ENCODE measurements at places on chromosomes 6 and 20.

- no peak for DNase-seq
These were observed 507.4 kb downstream of the MAFB start for GRCh38 chr20:40181676-40182075.

DNA sequence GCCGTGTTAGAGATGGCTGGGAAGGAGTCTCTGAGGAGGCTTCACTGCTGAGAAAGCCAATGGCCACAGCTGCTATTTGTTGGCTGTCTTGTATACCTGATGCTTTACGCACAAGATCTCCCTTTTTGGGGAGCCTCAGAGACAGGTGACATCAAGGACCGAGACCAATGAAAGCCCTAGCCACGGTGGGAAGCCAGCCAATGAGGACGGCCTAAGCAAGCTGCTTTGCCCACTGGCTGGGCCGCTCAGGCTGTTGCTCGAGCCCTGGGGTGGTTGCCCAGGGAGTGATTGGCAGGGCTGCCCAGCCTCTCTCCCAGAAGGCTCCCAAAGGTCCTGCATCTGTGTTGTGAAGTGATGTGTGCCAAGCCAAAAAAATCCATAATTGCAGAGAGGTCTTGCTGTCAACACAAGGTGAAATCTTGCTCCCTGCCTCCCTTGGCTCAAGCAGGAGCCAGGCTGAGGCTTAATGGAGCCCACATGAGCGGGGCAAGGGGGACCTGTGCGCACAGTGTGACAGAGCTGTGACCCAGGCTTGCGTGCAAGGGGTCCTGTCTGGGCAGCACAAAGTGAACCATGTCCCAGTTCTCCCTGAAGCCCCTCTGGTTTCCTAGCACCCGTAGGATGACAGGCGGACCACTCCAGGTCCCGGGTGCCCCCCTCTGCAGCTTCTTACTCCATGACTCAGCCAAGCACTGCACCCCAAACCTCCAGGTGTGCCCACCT lies 4.3 kb downstream of the MMP24OS start:
- DNase-seq = no peak

DNA sequence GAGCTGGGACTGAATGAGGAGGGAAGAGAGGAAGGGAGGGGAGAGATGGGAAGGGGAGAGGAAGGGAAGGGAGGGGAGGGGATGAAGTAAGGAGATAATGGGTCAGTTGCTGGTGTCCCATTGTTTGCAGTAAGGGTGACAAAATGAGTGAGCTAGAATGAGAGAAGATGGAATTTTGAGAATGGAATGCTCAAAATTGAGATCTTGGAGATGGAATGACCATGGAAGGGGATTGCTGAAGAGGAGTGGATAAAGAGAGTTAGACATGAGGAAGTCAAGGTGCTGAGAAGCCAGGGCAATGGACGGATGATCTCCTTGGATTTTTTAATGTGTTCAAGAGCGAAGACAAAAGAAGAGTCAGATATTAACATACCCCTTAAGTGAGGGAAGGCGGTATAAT lies 80.5 kb upstream of the SSTR4 start:
- DNase-seq = no peak

- no peak for DNase-seq
These were observed 10.2 kb downstream of the FKBP1A start for GRCh38 chr20:1382670-1383069.

DNA sequence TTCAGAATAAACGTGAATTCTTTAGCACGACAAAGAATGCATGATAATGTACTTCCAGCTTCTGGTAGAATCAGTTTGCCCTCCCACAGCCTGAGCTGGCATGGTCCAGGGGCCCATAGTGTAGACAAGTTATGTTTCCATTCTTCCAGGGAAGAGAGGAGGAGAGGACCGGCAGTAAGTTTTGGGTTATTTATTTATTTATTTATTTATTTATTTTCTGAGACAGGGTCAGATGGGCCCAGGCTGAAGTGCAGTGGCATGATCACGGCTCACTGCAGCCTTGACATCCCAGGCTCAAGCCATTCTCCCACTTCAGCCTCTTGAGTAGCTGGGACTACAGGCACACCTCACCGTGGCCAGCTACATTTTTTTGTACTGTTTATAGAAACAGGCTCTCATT lies 4.7 kb downstream of the GABRR1 start:
- DNase-seq = no peak

GRCh38 chr6:157456524-157456829 lies 75.5 kb downstream of the ZDHHC14 start:
- no peak for DNase-seq

DNA sequence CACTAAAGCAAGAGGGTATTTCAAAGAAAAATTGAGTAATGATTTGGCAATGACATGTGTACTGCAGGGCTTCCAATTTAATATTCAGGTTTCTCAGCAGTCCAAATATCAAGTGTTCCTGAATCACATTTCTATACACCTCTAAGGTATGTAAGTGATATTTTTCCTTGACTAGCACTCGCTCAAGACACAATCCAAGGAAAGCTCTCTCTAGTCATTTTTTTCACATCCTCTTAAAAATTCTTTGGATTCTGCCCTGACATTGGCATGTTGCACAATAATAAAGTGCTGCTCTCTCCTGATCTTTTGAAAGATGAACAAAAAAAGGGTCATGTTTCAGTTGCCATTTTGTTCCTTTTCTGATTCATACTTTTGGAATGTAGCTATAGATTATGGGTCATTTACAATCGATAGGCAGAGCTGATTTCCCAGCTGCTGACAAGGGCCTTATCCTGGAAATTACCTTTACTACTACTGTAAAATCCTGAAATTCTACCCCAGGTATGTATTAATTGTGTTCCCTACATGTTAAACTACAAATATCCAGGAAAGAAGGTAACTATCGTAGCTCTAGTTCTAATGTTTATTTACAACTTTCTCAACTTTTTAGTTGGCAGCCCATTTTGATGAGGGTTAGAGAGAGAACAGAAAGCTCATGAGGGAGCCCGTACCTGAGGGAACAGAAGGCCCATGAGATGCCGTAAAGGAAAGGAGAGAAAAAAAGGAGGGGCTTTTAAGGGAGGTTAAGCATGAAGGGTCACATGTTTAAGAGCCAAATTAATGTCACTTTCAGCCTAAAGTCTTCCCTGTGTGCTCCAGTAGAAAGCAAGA lies 22.2 kb upstream of the ADGRG6 start:
- no peak for DNase-seq

GRCh38 chr6:13865141-13865540 lies 50.8 kb upstream of the MCUR1 start:
- DNase-seq = no peak

- DNase-seq = no peak
These were observed 4.3 kb downstream of the ARFRP1 start for GRCh38 chr20:63703471-63703975.

GRCh38 chr20:5080384-5080877 lies 39.3 kb downstream of the PCNA start:
- DNase-seq = no peak

GRCh38 chr6:15929685-15930084 lies 199.2 kb upstream of the MYLIP start:
- no peak for DNase-seq

- no peak for DNase-seq
These were observed 23.7 kb upstream of the TRPC4AP start for GRCh38 chr20:35116258-35116657.

GRCh38 chr20:5557123-5557522 lies 193.1 kb upstream of the SHLD1 start:
- peak; percentile 37 for DNase-seq

DNA sequence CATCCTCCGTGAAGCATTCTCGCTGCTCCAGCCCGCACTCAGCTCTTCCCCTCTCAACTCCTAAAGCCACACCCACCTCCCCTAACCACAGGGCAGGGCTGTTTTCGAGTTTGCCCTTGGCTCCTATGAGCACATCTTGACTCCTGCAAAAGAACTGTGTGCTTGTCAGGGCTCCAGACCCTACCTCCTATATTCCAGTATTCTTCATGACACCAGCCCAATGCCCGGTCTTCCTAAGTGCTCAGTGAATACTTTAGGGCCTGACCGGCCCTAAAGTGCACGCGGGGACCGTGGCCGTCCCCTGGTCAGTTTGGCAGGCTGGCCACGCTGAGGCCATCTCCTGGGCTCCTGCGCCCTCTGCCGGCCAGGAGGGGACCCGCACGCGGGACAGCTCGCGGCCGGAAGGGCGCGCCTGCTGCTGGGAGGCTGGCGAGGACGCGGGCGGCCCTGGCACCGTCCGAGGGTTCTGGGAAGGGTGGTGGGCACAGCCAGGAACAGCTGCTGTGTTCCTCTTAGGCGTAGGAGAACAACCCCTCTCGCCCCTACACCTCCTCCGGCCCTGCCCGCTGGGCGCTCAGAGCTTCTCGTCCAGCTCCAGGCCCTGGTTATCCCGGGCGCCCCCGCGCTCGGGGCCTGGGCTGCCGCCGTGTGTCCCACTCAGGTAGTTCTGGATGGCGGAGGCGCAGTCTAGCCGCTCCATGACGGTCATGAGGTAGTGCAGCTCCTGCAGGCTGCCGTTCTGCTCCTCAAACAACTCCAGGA lies 11.0 kb downstream of the UNC5CL start:
- peak; percentile 68 for DNase-seq

DNA sequence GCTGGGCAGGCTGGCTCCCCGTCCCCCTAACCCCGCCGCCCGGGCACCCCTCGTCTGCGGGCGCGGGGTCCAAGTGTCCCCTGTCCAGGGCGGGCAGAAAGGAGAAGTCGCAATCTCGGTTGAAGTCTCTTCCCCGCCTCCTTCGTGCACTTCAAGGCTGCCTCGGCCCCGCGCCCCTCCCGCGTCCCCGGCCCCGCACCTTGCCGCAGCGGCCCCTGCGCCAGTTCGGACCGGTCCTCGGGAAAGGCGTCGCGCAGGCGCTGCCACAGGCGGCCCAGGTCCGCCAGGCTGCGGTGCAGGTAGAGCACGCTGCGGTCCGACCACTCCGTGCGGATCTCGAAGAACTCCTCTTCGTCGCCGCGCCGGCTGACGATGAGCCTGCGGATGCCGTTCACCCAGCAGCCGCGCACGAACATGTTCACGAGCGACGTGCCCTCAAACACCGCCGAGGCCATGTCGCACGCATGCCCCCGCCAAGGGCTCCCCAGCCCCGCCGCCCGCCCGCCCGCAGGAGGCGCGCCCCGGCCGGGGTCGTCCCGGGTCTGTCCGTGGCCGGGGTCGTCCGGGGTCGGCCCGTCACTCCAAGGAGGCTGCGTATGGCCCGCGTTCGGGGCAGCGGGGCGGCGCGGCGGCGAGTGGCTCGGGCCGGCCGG lies at the start of gene PXDC1:
Gene PXDC1 (minus strand): TSS at position 637 of the 653 bp plus-strand sequence. CDS start 182 bp downstream, at position 455.
- peak; percentile 26 for DNase-seq

- no peak for DNase-seq
These were observed 50.1 kb upstream of the ASF1A start for GRCh38 chr6:118843685-118844390.

GRCh38 chr6:151963001-151963400 lies 155.5 kb downstream of the ESR1 start:
- DNase-seq = no peak

DNA sequence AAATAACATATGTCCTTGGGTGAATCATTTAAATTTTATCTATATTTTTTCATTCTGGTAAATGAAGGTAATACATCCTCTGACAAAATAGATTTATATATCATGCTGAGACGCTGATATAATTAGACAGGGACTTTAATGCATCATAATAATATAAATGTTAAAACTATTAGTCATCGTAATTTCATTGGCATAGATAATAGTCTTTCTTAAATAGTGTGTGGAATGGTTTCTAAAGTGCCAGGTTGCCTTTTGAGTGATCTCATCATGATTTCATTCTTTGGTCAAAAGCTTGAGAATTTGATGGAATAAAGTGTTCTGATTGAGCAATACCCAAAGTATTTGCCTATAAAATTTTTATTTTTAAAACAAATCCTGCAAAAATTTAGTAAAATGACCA lies 43.2 kb upstream of the BMP5 start:
- no peak for DNase-seq

- DNase-seq = no peak
These were observed 258.2 kb downstream of the TBC1D32 start for GRCh38 chr6:121076119-121076518.

DNA sequence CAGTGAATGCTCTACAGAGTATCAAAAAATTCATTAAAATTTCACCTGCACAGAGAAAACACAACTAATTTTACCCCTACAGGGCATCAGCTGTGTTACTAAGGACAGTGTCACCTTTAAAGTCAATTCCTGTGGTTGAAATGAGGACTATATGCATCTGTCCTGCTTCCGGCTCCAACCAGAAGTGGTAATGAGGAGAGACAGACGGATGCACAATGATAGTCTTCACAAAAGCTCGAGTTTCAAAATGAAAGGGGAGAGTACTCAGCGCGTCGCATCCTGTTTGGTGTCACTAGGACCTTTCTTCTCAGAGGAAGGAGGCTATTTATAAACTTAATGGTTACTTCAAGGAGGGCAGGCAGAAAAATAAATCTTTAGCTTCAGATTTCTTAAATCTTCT lies 86.5 kb downstream of the LYRM4 start:
- DNase-seq = no peak

GRCh38 chr6:144840619-144841018 lies 555.5 kb downstream of the UTRN start:
- no peak for DNase-seq

DNA sequence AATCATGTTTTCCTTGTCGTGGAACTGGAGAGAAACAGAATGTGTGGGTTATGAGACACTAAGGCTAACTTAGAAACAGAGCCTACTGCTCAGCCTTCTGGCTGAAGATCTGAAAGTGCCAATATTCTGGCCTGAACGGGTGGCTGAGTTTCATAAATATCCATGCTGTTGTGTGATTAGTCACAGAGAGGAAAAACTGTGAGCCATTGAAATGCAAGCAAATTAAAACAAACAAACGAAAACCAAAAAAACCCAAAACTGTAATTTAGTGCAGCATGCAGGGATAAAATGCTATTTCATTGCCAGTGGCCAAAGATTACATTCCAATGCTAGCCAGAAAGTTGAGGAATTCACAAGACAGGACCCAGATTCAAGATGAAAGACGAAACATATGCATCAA lies 315.1 kb downstream of the UBE3D start:
- DNase-seq = no peak

- no peak for DNase-seq
These were observed at the start of gene RBBP8NL for GRCh38 chr20:62427172-62428001. RBBP8NL (minus strand) TSS chr20:62427539; CDS start chr20:62419647, 7,892 bp downstream.

- DNase-seq = no peak
These were observed 63.4 kb upstream of the ENPP5 start for GRCh38 chr6:46234156-46234556.

DNA sequence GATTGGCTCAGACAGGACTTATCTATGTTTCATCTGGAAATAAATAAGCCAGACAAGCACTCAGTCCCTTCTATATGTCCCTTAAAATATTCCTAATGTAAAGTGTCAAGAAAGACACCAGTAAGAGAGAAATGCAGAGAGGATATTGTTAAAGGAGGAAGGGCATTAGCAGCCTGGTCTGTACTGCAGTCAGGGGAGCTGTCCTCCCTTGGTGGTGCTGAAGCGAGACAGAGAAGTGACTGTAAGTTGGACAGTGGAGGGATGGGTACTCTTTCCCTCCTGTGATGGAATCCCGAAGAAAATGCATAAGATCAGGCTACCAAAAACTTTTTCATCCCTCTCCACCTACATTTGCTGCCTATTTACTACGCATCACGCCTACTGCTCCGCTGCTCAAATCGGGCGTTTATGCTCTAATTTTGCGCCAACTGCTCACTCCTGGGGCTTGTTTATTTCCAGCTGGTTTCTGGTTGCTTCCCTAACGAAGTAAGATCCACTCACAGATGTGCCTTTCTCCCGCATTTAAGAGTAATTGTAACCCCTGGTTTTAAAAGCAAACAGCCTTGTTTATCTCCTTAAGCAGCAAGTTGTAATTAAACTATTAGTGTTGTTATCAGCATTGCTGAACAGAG lies 35.2 kb downstream of the PHACTR1 start:
- no peak for DNase-seq
